ENCODE measurements at places on chromosomes 12 and 14.

DNA sequence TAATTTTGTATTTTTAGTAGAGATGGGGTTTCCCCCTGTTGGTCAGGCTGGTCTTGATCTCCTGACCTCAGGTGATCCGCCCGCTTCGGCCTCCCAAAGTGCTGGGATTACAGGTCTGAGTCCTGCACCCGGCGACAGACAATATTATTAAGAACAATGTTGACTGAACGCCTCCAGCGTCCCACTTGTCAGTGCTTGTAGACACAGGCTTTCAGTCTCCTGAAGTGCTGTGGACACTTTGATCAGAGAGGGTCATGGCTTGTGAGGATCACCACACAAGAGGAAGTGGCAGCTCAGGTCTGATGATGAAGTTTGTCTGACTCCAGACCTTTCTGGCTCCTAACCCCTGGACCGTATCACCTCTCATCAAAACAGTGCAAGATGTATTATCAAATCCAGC lies 114.6 kb downstream of the CHST11 start:
- DNase-seq, result no peak

DNA sequence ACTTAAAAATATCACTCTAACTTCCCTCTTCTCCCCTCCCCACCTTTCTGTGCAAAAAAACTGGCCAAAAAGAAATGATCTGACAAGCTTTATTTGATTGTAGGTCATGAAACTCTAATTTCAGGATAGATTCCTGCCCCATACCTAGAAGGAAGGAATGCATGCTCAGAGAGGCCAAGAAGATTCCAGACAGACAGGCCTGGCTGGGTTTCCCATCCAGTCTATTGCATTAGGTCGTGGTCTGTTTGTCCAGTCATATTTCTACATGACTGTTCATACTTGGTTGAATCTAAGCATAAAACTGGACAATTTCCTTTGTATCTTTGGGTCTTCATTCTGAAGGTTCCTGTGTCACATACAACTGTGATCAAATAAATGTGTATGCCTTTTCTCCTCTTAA lies 20.0 kb upstream of the SLC15A5 start:
- no peak for DNase-seq

DNA sequence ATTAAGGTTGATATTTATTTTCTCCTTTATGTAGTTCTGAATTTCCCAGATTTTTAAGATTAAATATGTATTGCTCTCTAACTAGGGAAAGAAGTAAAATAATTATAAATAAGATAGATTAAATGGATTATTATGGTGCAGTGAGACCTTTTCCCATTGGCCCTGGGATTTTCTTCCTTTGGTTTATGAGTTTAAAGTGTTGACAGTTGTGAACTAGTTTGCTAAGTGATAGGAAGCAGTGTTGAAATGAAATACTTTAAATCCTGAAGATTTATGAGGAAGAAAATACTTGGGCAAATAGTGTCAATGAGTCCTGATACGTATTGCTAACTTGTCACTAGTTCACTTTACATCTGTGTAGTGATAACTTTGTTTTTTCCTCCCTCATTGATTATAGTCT lies 188.9 kb downstream of the RAD51B start:
- no peak for DNase-seq

DNA sequence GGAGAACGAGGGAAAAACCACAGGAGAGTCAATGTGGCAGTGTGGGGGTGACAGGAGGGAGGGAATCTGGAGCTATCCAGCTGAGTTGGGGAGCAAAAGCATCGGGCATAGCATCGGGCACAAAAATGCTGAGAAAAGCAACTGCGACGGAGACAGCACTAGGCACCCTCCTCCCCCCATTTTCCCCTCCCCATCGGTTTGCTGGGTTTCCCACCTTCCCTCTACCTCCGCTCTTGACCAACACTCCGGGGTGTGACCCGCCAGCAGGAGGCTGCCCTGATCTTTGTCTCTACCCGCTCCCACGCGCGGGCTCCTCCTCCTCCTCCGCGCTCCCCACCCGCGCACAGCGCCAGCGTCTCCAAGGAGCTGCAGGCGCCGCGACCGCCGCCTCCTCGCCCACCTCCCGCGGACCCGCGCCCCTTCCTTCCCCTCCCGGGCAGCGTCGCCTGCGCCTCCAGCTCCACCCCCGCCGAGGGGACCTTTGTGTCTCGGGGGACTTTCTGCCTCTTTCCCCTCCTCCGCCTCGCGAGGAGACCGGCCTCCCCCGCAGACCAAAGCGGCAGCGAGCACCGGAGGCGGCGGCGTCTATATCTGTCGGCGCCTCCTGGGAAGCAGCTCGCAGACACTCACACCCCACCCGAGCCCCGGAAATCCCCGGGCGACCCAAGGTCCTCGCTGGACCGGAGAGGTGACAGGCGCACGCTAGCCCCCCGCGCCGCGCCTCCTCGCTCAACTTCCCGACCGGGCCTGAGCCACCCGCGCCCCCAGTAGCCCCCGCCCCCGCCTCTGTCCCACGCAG lies 920 bp downstream of the CDK17 start:
- peak; percentile 60 for DNase-seq

GRCh38 chr12:97837401-97837800 lies 374.8 kb downstream of the RMST start:
- DNase-seq, result no peak

GRCh38 chr12:97316321-97316720 lies 146.3 kb upstream of the RMST start:
- DNase-seq, result no peak
